ENCODE measurements at places on chromosomes 6 and 20.

- DNase-seq: peak; percentile 14
These were observed 64.7 kb upstream of the RPS6KA2 start for GRCh38 chr6:166691746-166692145.

DNA sequence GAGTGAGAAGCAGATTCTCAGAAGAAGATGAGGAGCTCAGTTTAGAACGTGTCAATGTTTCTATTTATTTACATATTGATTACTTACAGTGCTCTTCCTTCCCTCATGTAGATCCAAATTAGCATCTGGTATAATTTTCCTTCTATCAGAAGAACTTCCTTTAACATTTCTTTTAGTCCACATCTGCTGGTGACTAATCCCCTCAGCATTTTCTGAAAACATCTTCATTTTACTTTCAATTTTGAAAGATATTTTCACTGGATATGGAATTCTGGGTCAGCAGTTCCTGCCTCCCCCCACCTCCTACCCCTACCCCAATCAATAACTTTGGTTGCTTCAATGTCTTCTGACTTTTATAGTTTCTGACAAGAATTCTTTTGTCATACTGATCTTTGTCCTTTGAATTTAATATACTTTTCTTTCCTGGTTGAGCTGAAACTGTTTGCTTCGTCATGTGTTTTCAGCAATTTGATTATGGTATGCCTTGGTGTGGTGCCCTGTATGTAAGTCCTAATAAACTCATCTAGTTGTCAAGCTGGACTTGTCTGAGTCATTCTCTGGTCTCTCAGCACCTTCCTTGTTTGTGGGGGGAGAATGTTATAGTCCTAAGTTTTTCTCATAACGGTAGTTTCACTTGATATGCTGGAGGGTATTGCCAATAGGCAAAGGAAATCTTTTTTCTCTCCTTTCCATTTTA lies 57.0 kb downstream of the SMPDL3A start:
- DNase-seq: no peak

DNA sequence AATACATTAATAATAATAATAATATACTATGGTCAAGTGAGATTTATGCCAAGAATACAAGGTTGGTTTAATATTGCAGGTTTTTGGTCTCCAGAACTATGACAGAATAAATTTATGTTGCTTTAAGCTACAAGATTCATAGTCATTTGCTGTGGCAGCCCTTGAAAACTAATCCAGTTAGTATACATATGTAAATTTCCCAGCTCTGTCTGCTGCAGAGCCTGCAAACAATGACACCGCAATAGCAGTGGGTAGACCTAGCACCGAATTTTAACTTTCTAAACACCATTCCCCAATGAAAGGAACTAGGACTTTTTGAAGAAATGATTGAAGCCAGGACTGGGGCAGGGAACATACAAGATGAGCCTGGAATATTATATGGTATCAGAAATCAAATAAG lies 647.7 kb upstream of the NRSN1 start:
- no peak for DNase-seq

GRCh38 chr6:44561832-44562665 lies 174.5 kb downstream of the CDC5L start:
- peak; percentile 52 for DNase-seq

DNA sequence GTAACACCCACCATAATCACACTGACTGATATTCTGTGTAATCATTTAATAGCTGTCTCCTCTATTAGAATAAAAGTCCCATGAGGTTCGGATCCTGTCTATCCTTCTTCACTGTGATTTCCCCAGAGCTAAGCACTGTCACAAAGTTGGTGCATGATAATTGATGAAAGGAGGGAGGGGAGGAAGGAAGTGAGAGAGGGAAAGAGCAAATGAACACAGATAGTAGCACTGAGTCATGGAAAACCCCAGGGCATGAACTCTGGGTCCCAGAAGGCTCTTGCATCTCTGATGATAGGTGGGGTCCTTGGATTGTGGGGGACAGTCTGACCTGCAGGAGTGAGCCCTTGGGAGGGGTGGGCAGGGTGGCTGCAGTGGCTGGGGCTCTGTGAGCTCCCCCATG lies 294.1 kb downstream of the LRFN2 start:
- DNase-seq: no peak

- DNase-seq: no peak
These were observed 19.9 kb upstream of the POPDC3 start for GRCh38 chr6:105199711-105200110.

- peak; percentile 21 for DNase-seq
These were observed 133.1 kb downstream of the BCAS1 start for GRCh38 chr20:53937339-53937741.

- no peak for DNase-seq
These were observed 85.0 kb downstream of the PREP start for GRCh38 chr6:105317607-105318533.

DNA sequence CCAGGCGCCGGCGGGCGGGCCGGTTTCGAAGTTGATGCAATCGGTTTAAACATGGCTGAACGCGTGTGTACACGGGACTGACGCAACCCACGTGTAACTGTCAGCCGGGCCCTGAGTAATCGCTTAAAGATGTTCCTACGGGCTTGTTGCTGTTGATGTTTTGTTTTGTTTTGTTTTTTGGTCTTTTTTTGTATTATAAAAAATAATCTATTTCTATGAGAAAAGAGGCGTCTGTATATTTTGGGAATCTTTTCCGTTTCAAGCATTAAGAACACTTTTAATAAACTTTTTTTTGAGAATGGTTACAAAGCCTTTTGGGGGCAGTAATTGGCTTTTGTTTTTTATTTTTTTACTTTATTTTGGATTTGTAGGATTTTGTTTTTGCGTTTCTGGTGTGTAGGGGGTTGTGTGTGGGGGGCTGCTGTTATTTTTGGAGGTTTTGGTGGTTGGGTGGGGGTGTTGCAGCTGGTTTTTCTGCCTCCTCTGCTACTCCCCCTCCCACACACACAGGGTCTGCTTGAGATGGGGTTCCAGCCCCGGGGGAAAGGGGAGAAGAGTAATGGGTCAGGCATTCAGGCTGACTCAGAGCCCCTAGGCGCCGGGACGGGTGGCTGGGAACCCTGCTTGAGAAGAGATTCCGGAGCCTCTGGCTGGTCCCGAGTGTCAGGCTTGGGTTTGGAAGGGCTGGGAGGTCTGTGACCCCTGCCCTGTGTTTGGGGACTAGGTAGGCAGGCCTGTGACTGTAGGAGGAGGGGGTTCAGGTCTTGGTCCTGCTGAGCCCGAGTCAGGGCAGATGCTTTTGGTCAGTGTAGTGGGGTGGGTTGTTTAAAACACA lies 2.0 kb downstream of the CEBPB start:
- peak; percentile 91 for DNase-seq

DNA sequence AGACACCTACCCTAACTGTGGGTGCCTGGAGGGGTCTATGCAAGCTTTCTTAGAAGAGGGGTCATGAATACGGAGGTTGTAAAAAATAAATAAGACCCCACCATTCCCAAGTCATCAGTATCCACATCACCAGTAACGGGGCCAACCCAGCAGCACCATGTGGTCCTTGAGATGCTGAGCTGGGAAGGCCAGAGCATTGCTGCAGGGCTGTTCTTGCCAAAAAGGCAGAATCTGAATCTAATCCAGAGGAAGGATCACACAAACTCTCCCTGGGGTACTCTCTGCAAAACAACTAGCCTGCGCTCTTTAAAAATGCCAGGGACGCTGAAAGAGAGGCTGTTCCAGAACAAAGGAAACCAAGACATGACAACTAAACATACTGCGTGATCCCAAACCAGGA lies 43.2 kb downstream of the SSR1 start:
- no peak for DNase-seq

- no peak for DNase-seq
These were observed 590.7 kb downstream of the MEI4 start for GRCh38 chr6:78243519-78243918.

- DNase-seq: peak; percentile 74
These were observed 12.2 kb upstream of the KCNK15 start for GRCh38 chr20:44733341-44734069.

DNA sequence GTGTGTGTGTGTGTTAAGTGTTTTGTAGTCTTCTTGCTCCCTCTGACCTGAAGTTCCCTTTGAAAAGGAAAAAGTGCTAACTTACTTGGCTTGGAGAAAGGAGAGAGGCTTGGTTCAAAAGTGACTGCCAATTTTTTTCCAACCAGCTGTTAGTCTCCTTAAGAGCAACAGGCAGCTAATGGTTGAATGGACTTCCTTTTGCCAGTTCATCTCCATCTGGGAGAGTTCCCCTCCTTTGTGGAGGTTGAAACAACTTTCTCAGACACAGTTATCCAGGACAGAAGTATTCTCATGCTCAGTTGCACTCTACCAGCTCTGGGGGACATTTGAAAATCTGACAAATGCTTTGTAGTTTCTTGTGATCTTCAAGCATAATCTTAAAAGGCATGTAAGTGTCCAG lies 4.5 kb downstream of the RIPOR2 start:
- no peak for DNase-seq

GRCh38 chr20:44097521-44098255 lies 89.3 kb downstream of the JPH2 start:
- no peak for DNase-seq

- DNase-seq: no peak
These were observed 71.9 kb downstream of the FGD2 start for GRCh38 chr6:37077191-37077904.

- no peak for DNase-seq
These were observed 73.9 kb upstream of the NRSN1 start for GRCh38 chr6:24051942-24052589.

- no peak for DNase-seq
These were observed 11.7 kb upstream of the PTPRK start for GRCh38 chr6:128532136-128532535.

GRCh38 chr6:1604158-1605003 lies 5.3 kb upstream of the FOXC1 start:
- peak; percentile 73 for DNase-seq

DNA sequence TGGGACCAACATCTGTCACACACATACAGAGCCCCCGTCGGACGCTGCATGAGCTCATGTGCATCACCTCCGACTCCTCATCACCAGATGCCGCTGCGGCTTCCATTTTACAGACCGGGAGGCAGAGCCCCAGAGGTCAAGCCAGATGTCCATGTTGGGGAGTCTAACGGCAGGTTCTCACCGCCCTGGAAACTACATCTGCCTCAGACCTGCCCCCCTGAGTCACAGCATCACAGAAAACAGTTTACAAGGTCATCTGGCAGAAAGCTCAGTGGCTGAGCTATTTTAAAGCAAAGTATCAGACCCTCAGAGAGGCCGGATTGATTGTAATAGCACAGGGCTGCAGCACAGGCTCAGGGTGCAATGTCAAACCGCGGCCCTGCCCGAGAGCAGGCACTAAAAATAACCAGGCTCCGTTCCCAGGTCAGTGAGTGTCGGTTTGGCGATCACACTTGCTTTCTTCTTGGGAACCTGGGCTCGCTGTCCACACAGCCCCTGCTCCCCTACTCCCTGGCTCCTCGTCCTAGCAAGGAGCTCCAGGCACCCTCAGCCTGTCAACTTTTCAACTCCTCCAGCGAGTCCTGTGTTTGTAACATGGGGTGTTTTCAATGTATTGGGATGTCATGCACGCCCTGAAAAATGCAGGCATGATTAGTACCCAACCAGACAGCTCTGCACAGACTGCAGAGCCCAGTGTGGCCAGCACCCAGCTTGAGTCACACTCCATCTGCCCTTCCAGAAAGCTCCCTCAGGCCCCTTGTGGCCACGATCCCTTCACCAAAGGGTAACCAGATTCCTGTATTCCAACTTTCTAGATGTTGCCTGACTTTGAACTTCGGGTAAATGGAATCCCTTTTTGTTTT lies 264.5 kb downstream of the CDH4 start:
- no peak for DNase-seq

DNA sequence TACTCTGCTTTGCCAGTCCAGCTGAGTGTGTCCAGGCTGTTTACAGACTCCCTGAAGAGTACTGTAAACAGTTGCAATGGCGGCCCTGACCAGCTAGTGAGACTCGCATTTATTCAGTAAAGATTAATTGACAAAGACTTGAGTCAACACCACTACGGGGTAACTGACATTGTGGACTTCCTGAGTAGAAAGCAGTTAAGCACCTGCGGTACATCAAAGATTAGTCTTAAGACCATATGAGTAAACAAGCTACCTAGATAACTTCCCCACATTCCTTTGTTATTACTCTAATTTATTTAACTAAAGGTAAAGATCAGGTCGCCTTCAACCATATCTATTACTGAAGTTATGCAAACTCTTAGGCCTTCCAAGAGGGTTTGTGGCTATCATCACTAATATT lies 12.6 kb downstream of the VPS52 start:
- no peak for DNase-seq

DNA sequence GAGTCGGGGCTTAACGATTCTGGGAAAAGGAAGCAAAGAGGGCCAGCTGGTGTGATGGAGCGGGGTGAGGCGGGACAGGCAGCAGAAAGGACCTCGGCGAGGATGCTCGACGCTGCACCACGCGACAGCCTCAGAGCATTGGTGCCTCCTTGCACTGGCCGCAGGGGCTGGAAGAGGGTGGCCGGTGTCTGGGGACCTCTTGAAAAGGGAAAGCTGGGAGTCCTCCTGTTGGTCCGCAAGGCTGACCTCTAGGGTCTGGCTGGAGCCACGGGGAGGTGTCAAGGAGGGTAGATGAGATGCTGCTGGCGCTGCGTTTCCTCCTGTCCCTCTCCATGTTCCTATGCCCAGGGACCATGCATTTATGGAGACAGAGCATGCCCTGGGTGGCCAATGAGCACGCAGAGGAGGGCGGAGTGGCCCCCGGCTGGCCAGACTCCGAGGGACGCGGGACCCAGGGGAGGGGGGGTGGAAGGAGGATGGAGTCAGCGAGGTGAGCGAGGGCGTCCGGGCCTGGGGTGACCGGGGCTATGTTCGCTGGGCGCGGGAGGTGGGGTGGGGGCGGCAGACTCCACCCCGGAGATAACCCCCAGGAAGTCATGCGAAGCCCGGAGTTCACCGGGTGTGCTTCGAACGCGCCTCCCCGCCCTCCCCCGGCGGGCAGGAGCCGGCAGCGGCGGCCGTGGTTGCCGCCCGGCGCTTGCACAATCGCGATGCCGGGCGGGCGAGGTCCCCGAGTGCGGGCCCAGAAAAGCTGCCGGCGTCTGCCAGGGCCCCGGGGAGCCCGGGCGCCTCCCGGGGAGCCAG lies at the start of gene CYP24A1:
CYP24A1 (minus strand) TSS at position 334 of the 804 bp plus-strand sequence. CDS start 407 bp downstream, outside the sequence.
- DNase-seq: no peak

DNA sequence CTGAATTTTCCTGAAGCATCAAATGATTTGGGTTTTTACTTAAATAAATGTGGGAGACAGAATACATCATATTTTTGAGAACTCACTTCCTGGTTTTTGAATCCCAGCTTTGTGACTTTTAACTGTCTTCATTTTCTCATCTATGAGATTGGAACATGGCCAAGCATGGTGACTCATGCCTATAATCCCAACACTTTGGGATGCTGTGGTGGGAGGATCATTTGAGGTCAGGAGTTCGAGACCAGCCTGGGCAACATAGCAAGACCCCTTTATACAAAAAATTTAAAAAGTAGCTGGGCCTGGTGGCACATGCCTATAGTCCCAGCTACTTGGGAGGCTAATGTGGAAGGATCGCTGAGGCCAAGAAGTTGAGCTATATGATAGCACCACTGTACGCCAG lies 122.3 kb downstream of the QKI start:
- peak; percentile 59 for DNase-seq
